ENCODE measurements at places on chromosomes 5 and 9. TPM values are rescaled to one million over a fixed set of nuclear protein-coding genes. Genes with fewer than 3 reads are reported as not detected.

DNA sequence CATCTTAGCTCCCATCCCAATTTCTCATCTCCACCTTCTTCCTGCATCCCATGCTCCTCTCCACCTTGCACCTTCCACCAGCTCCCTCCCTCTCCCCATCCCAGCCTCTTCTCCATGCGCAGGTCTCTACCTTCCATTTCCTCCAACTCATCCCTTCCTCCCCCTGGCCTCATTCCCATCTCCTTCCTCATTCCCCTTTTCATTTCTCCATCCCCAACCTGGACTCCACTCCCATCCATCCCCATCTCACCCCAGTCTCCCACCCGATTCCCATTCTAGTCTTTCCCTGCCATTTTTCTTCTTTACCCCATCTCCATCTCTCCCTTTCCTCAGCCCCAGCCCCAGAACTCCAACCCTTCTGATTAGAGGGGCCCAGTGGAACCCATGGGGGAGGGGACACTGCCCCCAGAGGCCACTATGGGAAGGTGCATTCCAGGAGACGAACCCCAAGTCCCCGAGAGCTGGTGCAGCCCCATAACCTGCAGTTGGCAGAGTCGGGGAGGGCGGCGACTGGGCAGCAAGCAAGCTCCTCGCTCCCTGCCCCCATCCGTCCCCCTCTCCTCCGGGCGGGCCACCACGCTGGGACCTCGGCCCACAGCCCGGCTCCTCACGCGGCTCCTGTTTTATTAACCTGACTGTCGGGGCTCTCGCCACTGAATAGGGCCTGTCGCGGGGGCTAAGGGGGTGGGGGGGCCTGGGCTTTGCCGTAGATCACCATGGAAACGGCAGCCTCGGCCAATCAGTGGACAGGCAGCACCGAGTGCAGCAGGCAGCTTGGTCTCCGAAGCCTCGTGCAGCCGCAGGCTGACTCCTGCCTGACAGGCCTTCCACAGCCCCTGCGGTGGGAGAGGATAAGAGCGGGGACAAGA, 66.7 kb downstream of the PCDH1 start:
- DNase-seq: peak; percentile 91

- DNase-seq: no peak
Observed at GRCh38 chr9:113247640-113248039, 26.3 kb downstream of the SLC31A1 start.

The PCDHA4 gene
- 9.7 TPM for total RNA-seq

The OCLN gene
- 57.7 TPM for total RNA-seq

GRCh38 chr9:95341293-95341962, 23.9 kb upstream of the FANCC start:
- peak; percentile 27 for DNase-seq

The SHB gene
- 1.1 TPM for total RNA-seq

GRCh38 chr9:6034954-6035353, 19.5 kb upstream of the RANBP6 start:
- no peak for DNase-seq

DNA sequence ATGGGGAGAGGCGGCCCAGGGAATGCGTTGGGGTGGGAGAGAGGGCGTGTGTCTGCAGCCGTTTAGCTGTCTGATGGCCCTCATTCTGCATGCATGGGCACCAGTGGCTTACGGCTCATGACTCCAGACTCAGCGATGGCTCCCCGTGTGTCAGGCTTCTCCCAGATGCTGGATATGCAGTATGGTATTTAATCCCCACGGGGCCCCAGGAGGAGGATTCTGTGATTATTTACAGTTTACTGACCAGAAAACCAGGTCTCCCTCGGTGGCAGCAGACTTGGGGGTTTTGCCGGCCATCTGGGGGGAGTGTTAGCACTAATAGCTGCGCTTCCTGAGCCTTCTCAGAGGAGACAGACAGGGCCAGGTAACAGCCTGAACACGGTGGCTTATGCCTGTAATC, 4.3 kb downstream of the PRDM12 start:
- no peak for DNase-seq
